ENCODE measurements at places on chromosomes 11 and 22. TPM values are rescaled to one million over a fixed set of nuclear protein-coding genes. Genes with fewer than 3 reads are reported as not detected.

Gene EFEMP2
- polyA plus RNA-seq, result 0.70 TPM

- no peak for DNase-seq
These were observed 1.4 kb downstream of the FDX1 start for GRCh38 chr11:110431051-110431672.

Gene RRAS2
- 39.1 TPM for polyA plus RNA-seq

- DNase-seq, result no peak
These were observed 14.5 kb downstream of the ACP2 start for GRCh38 chr11:47233989-47234668.

- DNase-seq, result no peak
These were observed 7.3 kb downstream of the KCNJ1 start for GRCh38 chr11:128859563-128860441.

GRCh38 chr22:40679249-40679963, at the start of gene MCHR1:
MCHR1 (plus strand) TSS chr22:40679484; CDS start chr22:40679653, 169 bp downstream.
- no peak for DNase-seq

DNA sequence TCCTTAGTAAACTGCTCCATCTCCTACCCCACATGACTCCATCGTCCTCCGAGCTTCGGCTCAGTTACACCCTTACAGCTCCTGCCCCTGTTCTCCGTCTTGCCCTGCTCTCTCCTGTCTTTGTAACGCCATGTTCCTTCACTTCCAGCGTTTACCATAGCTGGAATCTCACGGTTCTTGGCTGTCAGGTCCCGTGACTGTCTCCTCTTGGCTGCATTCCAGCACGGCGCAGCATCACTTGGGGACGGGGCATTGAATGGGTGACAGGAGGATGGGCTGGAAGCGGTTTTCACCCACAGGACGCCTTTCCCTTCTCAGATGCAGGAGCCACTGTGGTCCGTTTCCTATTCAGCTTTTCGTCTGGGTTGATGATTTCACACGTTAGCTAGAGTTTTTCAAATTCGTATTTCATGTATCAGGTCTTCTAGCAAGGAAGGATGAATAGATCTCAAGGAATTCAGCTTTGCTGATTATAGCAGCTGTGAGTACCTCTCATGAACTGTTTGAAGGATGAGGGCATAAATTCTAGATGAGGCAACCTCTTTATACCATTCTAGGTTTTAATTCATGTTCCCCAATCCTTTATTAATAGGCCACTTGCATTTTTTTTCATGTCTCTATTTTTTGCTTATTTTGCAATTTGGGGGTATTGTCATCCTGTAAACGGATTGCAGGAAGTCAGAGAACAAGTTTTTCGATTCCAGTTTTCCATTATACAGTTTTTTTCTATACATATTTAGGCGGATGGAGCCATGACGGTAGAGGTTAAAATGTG, 29.1 kb downstream of the ZBED4 start:
- no peak for DNase-seq

- no peak for DNase-seq
These were observed 35.3 kb upstream of the CLMP start for GRCh38 chr11:123230346-123230745.

GRCh38 chr22:24025475-24025874, 14.4 kb downstream of the CABIN1 start:
- DNase-seq, result no peak

Gene ANKK1
- not detected for polyA plus RNA-seq

DNA sequence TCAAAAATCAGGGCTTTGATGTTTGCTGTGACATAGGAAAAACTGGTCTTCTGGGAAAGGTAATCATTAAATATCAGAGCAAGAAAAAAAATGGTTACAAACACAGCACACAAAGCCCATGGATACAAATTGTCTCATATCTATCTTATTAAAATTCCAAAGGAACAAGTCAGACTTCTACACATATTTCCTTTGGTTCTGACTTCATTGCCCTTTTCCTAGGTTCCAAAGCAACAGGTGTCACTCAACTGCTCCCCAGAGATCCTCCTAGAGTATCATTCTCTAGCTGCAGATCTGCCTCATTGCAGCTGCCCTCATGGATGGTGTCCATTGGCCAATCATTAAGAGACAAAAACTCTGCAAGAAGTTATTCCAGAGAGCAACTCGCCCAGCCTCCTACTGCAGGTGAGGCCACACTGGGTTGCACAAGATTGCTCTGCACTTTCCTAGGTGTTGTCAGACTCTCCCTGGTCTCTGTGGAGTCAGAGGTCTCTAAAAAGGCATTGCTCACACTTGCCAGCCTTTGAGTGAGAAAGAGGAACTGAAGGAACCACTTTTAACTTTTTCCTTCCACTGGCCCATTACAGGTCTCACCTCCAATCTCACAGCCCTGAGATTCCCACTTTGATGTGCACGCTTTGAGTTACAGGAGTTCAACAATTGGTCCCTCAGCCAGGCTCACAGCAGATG, 5.7 kb downstream of the DRICH1 start:
- DNase-seq, result no peak

- peak; percentile 12 for DNase-seq
These were observed 107.8 kb upstream of the RASSF10 start for GRCh38 chr11:12901272-12901671.
